CD4-positive, alpha-beta T cell treated with Interleukin-2 at 100 ng/mL for 4 hours (primary cell): ENCODE measurements at places on chromosomes 13 and 19.

DNA sequence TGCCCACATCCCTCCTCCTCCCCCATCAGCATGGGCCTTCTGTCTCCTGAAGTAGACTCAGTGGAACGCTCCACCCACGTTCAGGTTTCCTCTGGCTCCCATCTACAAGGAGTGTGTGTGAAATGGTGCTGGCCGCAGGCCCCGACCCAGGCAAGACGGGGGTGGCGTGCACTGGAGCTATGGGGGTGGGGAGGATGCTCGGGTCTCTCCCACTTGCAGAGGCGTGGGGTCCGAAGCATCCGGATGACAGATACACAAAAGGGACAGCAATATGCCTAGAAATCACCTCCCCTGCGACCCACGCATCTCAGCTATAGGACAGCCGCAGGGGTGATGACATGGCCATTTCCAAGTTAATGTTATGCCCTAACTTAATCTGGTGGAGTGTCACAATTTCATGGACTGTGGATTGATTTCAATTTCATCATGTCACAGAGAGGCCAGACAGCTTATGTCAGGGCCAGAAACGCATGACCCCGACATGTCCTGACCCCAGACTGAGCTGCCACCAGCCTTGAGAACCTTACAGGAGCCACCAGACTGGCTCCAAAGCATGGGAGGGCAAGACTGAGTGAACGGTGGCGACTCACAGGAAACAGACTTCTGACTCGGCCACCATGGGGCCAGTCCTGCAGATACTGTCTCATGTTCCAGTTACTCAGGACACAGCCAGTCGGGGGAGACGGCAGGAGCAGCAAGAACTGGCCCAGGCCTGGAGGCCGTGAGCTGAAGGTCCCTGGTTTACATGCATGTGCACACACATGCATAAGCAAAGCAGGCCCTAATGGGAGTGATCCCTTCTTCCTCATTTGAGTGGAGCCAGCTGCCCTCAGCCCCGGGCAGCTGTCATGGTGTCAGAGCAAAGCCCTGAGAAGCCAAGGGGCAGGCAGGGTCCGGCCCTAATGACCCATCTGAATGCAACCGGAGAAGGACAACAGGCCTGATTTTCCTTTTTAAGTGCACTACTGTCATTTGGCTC, 82.2 kb downstream of the SLC7A1 start:
- DNase-seq = no peak

GRCh38 chr19:38596057-38596981, 21.4 kb downstream of the MAP4K1 start:
- no peak for DNase-seq

- DNase-seq = no peak
Observed at GRCh38 chr19:15161028-15161984, 39.5 kb downstream of the NOTCH3 start.

- peak; percentile 48 for DNase-seq
Observed at GRCh38 chr19:3129112-3129511, 6.7 kb upstream of the GNA15 start.

DNA sequence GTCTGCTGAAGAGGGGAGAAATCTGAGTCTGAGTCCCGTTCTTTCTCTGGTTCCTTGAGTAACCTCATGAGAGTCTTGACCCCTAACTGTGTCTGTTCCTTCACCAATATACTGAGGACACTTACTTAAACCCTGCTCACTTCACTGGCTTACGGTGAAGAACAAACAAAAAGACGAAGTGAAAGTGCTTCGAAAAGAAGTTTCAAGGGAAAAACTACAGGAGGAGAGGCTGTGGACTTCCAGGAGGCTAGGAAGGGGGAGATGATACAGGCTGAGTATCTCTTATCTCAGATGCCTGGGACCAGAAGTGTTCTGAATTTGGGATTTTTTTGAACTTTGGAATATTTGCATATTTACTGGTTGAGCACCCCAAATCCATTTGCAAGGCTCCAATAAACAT, 6.1 kb downstream of the SMG9 start:
- no peak for DNase-seq

DNA sequence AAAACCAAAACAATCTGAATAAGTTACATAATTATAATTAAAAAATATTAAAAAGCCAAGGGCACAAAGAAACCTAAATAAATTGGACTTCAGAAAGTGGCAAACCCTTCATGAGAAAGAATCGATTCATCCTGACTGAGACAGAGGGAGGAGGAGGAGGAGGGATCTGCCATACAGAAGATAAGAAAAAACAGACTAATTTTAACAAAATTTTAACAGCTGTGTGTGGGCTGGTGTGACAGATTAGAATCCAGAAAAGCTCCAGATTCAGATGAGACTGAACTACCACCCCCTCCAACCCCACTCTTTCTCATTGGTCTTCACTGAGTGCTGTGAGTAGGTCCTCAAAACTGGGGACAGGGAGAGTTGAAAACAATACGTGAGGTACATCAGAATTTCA, 111.5 kb upstream of the HTR2A start:
- DNase-seq = no peak

DNA sequence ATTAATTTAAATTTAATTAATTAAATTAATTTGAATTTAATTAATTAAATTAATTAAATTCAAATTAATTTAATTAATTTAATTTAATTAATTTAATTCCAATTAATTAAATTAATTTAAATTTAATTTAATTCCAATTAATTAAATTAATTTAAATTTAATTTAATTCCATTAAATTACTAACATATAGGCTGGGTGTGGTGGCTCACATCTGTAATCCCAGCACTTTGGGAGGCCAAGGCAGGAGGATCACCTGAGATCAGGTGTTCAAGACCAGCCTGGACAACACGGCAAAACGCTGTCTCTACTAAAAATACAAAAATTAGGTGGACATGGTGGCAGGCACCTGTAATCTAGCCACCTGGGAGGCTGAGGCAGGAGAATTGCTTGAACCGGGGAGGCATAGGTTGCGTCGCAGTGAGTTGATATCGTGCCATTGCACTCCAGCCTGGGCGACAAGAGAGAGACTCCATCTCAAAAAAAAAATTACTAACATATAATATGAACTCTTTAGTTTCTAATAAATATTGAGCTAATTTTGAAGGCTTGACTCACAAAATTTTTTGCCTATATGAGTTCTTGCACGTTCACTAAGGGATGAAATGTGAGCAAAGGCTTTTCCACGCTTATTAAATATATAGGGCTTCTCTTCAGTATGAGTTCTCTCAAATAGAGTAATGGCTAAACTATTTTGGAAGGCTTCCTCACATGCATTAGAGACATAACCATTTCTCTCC, 9.0 kb upstream of the USP29 start:
- DNase-seq = no peak

GRCh38 chr13:41645331-41645730, 188.0 kb downstream of the RGCC start:
- no peak for DNase-seq

DNA sequence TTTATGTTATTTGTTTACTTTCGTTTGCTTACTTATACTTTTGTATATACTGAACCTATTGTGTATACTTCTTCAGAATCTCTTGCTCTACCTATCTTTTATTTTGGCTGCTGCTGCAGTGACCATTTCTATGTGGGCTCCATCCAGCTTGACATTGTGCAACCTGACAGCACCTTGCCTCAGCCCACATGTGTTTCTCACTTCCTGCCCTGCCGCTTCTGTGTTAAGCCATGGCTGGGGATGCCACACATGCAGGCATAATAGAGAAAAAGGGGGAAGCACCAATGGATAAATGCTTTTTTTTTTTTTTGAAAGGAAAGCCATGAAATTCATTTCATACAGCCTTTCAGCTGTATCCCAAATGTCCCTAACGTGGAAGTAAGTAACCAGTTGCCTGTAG, 147.6 kb downstream of the RBM26 start:
- DNase-seq = no peak

DNA sequence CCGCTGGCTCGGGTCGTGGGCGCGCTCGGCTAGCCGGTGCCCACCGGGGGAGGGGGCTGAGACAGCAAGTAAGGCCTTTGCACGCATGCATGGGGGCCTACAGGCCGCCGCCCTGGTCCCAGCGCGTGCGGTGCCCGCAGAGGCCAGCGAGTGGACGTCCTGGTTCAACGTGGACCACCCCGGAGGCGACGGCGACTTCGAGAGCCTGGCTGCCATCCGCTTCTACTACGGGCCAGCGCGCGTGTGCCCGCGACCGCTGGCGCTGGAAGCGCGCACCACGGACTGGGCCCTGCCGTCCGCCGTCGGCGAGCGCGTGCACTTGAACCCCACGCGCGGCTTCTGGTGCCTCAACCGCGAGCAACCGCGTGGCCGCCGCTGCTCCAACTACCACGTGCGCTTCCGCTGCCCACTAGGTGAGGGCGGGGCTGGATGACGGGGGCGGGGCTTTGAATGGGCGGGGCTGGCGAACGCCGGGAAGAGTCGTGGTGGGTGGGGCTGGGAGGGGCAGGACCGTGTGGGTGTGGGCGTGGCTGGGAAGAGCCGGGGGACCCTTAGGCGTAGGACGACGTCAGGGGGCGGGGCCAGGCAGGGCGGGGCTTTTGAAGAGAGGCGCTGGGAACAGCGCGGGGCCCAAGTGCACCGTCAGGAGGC, 2.1 kb downstream of the CILP2 start:
- peak; percentile 61 for DNase-seq
